ENCODE measurements at places on chromosomes 7 and 10.

DNA sequence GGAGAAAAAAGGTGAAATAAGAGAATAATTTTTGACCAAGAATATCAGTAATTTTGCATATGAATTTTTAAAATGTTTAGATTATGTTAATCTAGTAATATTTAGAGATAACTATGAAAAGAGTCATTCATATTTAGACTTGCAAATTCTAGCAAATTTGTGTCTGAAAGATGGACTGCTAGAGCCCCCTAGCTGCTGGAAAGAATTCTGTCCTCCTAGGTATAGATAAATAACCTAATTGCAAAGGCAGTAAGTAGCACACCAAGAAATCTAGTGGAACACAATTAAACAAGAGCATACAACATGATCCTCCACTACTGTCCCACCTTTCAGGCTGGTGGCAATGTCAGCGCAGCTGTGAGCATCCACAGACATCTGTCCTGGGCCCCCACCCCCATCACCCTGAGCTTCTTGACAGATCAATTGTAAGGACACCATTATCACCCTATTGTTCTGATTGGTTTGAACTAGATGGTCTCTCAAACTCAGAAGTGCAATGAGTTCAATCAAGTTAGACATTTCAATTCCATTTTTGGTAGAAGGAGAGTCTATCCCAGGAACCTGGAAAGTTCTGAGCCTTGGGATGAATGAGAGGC, 15.0 kb upstream of the GFRA1 start:
- DNase-seq = no peak

DNA sequence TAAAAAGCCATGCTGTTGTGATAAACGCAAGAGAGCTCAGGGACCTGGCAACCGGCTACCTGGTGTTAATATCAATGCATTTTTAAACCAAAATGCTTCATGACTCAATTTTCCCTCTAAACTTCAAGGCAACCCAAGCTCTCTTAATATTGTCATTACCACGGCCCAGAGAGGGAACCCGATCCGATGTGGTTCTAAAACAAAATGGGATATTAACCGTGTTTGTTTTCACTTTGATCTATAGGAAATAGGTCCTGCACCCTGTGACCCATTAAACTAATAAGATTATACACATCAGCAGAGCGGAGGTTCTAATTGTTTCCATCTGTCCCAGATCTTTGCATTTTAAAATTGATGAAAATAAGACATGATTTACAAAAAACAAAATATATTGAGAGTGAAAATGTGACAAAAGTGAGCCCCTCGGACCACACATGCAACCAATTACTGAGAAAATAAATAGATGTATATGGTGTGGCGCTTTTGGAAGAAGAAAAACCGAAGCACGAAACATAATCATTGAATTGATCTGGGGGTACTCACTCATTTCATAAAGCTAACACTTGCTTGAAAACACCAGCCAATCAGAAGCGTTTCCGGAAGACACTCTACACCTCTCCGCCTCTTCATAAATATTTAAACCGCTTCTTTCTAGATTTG, 290.3 kb upstream of the NFE2L3 start:
- DNase-seq = no peak

DNA sequence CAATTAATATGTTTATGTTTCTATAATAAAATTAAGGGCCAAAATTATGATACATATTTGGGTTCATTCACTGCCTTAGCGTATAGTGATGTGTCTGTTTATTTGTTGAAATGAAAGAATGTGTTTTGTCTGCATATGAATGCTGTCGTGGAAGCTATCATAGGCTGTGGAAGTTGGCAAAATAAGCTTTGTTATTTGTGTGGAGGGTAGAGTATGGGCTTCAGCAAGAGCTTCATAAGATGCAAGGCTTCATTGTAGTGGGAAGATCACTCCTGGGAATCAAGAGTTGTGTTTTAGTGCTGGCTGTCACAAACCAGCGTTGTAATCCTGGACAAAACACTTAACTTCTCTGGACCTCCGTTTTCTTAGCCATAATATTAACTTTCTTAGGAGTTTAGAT, 2.5 kb downstream of the SLK start:
- DNase-seq = no peak

DNA sequence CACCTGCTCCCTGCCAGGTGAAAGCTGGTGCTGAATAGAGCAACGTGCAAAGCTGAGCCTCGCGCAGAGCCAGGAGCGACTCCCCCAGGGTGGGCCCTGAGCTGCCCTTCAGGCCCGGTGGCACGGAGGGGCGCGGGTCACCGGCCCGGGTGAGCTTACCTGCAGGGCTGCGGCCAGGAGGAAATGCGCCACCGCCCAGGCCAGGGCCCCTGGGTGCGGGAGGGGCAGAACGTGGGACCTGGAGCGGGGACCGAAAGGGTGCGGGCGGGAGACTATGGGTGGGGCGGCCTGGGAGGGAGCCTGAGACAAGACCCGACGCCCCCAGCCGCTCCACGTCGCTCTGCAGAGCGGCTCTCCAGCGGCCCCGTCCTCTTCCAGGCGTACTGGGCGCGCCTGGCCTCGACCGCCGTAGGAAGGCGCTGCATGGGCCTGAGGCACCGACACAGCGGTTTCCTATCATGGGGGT, 122.1 kb downstream of the BTAF1 start:
- DNase-seq = no peak

GRCh38 chr7:136302049-136302448, 324.9 kb upstream of the MTPN start:
- no peak for DNase-seq
